ENCODE measurements at places on chromosomes 3 and 15.

- DNase-seq, result no peak
These were observed 154.6 kb downstream of the EEFSEC start for GRCh38 chr3:128307781-128308469.

- DNase-seq, result no peak
These were observed 35.7 kb downstream of the CCDC80 start for GRCh38 chr3:112605285-112605684.

DNA sequence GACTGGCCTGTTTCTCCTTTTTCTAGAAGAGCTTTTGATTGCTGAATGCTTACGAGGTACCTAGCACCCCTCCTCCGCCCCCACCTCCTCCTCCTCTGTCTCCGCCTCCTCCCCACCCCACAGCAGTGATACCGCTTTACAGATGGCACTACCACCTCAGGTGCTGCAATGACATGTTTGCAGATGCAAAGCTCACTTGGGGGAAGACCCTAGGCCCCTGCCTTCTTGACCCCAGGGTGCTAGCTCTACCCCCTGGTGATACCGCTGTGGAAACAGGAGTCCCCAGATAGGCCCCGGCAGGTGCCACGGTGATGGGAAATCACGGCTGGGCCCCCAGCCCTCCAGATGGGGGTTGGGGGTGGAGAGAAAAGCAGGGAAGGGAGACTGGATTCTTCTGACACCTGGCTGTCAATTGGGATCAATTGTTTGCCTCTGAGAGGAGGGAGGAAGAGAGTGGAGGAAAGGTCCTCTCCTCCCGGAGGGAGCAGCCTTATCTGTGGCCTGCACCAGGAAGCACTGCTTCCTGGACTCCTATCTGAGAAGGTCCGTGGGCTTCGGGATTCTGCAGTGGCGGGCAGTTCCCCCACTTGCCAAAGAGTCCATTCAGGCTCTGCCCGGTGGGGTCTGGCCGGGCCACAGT, 37.6 kb downstream of the DNASE1L3 start:
- DNase-seq, result no peak

GRCh38 chr3:197880491-197881269, 69.3 kb upstream of the RPL35A start:
- no peak for DNase-seq

DNA sequence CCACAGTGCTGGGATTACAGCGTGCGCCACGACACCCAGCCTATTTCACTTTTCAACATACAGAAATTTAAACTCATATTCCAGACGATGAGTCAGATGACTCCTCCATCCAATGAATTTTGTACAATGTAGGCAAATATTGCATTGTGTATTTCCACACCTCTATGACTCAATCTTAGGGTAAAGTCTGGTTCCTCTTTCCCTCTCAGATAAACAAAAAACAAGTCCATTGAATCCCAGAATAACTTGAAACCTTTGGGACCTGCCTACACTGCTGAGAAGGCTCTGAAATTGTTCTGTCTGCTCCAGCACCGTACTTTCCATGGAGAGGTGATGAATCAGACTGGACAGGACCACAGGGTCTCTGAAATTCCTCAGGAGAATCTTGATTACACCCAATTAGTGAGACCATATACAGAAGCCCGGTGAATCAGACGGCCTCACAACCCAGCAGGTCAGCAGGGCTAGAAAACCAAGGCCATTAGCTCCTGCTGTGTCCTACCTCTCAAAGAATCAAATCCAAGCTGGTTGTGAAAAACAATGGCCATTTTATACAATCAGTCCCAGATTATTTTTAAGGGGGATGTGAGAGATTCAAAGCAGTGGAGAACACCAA, 112.6 kb downstream of the ERC2 start:
- no peak for DNase-seq

DNA sequence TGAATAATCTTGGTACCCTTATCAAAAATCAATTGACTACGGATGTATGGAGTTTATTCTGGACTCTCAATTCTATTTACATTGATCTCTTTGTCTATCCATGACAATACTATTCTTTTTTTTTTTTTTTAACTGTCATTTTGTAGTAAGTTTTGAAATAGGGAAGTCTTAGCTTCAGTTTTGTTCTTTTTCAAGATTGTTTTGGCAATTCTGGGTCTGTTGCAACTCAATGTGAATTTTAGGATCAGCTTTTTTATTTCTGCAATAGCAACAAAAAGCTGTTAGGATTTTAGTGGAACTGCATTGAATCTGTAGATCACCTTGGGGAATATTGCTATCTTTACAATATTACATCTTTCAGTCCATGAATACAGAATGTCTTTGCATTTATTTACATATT, 21.4 kb downstream of the BTLA start:
- DNase-seq, result no peak

DNA sequence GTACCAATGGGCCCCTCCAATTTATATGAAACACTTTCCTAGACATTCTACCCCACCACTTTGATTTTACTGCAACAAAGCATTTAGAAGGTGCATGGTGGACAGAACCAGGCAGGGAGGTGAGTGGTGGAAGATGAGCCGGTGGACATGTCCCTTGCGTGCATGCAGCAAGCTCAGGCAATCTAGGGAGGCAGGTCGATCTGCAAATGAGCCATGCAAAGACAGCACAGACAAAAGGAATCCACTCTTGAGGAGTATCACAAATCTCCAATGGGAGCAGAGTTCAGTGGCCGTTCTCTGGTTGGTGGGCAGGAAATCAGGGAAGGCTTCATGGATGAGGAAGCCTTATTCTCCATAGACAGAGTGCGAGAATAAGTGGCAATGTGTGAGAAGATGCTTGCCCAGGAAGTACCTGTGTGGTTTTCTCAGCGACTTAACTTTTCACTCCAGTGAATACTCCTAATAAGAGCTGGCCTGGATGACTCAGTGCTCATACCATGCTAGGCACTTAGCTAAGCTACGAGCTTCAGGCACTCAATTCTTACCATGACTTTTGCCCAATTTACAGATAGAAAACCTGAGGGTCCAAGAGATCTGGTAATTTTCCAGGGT, 152.5 kb downstream of the FOXP1 start:
- no peak for DNase-seq

DNA sequence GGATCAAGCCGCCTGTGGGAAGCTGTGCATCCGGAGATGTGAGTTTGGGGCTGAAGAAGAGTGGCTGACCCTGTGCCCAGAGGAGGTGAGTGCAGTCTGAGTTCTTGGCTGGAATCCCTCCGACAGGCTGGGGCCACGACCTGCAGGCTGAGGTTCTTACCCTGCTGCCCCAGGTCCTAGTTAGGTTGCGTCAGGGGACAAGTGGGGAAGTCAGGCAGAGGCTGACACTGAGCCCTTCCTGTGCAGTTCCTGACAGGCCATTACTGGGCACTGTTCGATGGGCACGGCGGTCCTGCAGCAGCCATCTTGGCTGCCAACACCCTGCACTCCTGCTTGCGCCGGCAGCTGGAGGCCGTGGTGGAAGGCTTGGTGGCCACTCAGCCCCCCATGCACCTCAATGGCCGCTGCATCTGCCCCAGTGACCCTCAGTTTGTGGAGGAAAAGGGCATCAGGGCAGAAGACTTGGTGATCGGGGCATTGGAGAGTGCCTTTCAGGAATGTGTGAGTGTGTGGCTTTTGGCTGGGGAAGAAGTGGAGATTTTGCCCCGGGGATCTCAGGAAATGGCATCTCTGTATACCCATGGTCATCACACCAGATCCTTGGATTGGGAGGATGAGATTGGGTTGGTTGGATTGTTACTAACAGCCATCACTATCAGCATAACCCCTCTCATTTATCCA, 1.3 kb downstream of the PPM1M start:
- DNase-seq, result no peak

DNA sequence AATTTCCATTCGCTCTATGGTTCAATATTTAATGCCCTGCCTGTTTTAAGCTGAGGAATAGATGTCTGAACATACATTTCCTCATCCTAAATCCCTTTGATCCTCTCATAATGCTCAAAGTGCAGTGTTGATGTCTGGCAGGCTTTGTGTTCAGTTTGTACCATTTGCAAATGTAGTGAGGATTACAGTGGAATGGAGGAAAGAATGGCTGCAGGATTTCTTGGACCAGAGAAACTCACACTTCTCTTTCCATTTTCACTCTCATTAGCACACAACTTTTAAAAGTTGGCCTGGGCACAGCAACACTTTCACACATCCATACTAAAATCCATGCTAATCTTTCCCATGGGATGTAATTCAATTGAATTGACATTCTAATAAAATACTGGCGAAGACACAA, 28.6 kb upstream of the THRB start:
- DNase-seq, result no peak

GRCh38 chr15:80464951-80465625, 60.9 kb downstream of the ARNT2 start:
- no peak for DNase-seq

GRCh38 chr15:48112242-48112641, 8.5 kb upstream of the SLC24A5 start:
- no peak for DNase-seq

GRCh38 chr3:180306691-180307090, 270.0 kb upstream of the PEX5L start:
- no peak for DNase-seq

- no peak for DNase-seq
These were observed 77.5 kb downstream of the CCNL1 start for GRCh38 chr3:157082305-157082982.

- no peak for DNase-seq
These were observed 319 bp upstream of the TP63 start for GRCh38 chr3:189630767-189631372.

GRCh38 chr3:190048932-190049441, 71.7 kb downstream of the P3H2 start:
- DNase-seq, result no peak

GRCh38 chr3:50068134-50068533, 20.6 kb upstream of the RBM5 start:
- no peak for DNase-seq

DNA sequence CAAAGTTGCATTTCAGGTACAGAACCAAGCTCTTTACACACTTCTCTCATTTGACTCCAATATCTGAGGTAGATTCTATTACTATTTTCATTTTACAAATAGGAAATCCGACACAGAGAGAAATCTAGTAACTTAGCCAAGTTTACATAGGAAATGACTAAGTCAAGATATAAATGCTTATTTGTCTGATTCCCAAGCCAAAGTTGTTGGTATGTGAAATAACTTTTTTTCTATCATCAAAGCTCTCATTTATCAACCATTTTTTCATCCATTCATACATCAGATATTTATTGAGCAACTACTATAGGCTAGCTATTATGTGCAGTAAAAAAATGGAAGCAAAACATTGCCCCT, 89.2 kb upstream of the MITF start:
- no peak for DNase-seq

DNA sequence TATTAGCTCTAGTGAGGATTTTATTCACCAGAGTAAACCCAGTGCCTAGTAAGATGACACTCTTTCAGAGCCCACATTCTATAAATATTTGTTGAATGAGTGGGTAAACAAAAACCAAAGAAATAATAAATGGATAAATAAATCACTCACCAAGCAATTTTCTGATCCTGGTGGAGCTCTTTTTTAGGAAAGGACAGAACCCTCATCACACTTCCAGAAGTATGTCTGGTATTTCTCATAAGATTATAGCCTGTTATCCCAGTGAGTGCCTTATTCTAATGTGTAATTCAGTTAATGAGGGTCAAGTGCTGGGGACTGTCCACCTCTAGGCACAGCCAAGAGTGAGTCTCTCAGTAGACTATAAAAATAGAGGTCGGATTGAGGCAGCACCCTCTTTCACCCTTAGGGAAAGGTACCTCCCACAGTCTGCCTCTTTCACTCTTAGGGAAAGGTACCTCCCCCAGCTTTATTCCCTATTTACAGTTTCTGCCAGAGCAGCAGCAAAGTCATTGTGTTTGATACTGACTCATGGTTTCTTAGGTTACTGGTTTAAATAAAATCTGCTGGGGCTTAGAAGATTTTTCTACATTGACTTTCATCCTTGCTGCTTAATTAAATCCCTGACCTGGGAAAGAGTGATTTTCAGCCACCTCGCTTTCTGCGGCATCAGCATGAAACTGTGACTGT, 145.0 kb downstream of the STAC start:
- no peak for DNase-seq

DNA sequence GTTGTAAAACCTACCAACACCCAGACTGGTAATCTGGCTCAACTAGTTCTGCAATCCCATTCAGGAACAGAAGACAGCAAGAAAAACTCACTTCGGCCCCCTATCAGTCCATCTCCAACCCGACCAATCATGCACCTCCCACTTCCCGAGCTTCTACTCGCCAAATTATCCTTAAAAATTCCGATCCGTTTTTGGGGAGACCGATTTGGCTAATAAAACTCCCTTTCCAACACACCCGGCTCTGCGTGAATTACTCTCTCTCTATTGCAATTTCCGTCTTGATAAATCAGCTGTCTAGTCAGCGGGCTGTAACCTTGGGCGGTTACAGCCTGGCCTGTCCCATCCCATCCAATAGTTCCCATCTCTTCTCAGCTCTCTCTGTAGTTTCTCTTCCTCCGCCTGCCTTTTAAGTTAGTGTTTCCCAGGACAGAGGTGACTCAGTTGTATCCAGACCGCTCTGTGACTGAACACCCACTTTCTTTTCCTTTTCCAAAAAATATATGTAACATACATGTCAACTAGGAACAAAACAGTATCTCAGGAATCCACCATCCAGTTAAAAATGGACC, 780 bp upstream of the ACAD9 start:
- peak; percentile 12 for DNase-seq

- DNase-seq, result no peak
These were observed 48.5 kb downstream of the PIK3CA start for GRCh38 chr3:179196700-179197099.

DNA sequence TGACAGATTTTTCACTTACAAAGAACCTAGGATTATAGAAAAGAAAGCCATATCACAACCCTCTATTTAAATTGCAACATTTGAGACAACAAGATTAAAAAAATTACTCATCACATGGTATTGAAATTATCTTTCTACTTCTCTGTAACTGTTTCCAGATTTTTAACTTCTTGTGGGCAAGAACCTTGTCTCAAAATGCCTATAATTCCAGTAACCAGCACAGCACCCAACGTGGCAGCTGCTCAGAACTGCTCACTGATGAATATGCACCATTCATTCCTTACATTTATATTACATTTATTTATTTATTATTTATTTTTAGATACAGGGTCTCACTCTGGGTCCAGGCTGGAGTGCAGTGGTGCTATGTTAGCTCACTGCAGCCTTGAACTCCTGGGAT, 216.1 kb downstream of the THRB start:
- DNase-seq, result no peak

DNA sequence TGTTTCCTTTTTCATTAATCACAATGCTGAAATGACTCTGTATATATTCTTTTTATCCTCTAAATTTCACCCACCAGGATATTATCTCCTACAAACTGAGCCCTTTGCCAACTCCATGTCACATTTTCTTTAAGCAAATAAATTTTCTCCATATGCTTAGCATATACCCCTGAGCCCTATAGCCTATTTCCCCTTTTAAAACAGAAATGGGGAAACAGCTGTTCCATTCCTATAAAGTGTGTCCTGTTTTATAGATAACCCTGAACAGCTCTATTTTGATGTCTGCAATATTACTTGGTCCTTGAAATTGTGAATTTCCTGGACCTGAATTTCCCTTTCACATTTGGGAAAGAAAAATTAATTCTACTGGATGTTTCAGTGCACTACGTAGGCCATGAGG, 15.6 kb upstream of the FILIP1L start:
- no peak for DNase-seq

Measured in stimulated activated CD4-positive, alpha-beta T cell treated with anti-CD3 and anti-CD28 coated beads, TNF-alpha, amount 100 ng/mL, for 4 hours (primary cell).